GM23248 (cell line): ENCODE measurements at places on chromosomes 2 and 18. TPM values are rescaled to one million over a fixed set of nuclear protein-coding genes. Genes with fewer than 3 reads are reported as not detected.

DNA sequence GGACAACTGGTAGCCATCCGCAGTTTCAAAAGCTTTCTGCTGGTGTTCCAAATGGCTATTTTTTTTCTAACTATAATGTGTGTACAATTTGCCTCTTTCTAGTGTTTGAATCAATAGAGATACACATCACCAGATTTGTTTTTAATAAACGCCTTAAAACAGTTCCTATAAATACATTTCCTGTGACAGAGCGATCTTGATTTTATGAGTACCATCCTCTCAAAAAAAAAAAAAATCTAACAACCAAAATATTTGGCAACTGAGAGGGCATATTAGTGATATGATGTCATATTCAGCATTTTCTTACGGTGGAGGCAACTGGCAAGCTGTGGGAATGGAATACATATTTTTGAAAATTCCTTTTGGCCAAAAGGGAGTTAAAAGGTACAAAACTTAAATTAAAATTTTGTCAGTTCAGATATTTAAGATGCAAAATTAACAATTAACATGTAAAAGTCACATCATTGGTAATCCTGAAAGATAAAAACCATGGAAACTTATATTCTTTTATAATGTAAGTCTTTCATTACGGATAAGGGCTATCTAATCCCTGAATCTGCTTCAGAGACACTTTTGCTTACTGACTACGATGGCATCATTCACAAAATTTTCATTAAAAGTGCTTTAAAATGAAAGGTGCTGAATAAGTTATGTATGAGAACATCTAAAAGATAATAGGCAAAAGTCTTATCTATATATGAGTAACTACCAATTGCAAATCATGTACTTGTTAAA is 268.4 kb downstream of the TCF4 start:
- peak; percentile 85 for DNase-seq

IMMT gene
- total RNA-seq = 46.4 and 60.4 TPM in 2 replicates

GRCh38 chr2:154697418-154698252 is 860 bp upstream of the KCNJ3 start:
- no peak for DNase-seq

- DNase-seq = peak; percentile 92
Measured at GRCh38 chr2:121075006-121075551, 209.9 kb downstream of the TFCP2L1 start.

- DNase-seq = no peak
Measured at GRCh38 chr18:57002627-57003026, 144.3 kb upstream of the BOD1L2 start.

DNA sequence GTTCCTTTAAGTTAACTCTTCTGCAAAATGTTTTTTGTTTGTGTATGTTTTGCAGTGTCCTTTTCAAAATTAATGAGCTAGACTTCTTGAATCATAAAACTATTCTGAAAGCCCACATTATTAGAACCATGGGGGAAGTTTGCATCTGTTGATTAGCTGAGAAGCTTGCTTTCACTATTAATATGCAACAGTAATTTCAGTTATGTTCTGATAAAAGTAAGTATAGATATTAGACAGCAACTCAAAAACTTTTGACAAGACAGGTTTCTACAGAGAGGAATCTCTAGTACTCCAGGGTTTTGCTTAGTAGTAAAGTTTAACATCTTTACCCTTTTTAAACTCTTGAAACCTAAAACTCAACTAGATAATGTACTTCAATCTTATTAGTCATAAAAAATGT is 147.8 kb downstream of the UBE2E3 start:
- DNase-seq = no peak

- no peak for DNase-seq
Measured at GRCh38 chr2:231933916-231934401, 7.8 kb upstream of the NPPC start.

- no peak for DNase-seq
Measured at GRCh38 chr2:181178823-181179412, 198.5 kb downstream of the UBE2E3 start.

ANKRD12 gene
- 16.5 and 29.6 TPM in 2 replicates for total RNA-seq

- peak; percentile 3 for DNase-seq
Measured at GRCh38 chr2:141109633-141110032, 1021.2 kb downstream of the LRP1B start.

GRCh38 chr2:202129841-202130240 is 56.8 kb downstream of the KIAA2012 start:
- no peak for DNase-seq
